T follicular helper cell (primary cell): ENCODE measurements at places on chromosomes 12 and 14.

DNA sequence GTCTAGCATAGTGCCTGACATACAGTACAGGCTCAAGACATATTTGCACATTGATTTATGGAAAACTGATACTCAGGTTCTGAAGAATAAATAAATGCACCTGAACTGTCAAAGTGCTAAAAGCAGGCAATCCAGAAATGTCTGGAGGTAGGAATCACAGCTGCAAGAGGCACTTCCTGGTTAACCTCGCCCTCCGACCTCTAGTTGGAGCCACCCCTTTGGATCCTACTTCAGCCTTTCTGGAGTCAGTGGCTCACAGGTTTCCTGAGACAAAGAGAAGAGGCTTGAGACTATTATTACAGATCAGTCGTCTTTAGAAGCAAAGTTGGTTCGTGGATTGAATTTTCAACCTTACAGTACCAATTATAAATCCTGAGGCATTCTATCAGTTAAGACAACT is 13.0 kb downstream of the TCP11L2 start:
- no peak for DNase-seq

DNA sequence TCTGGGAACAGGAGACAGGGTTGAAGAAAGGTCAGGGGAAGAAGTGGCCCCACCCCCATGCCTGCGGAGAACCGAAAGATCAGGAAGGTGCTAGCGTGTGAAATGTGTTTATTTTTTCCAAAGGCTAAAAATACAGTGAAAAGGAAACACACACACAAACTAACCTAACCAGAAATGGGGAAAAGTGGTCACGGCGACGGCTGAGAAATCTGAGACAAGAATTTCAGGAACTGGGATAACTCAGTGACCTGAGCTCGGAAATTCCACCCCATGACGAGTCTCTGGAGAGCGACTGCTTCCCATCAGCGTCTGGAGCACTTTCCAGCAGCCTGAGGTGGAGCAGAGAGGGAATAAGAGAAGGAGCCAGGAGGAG is 16.6 kb upstream of the RND1 start:
- no peak for DNase-seq

DNA sequence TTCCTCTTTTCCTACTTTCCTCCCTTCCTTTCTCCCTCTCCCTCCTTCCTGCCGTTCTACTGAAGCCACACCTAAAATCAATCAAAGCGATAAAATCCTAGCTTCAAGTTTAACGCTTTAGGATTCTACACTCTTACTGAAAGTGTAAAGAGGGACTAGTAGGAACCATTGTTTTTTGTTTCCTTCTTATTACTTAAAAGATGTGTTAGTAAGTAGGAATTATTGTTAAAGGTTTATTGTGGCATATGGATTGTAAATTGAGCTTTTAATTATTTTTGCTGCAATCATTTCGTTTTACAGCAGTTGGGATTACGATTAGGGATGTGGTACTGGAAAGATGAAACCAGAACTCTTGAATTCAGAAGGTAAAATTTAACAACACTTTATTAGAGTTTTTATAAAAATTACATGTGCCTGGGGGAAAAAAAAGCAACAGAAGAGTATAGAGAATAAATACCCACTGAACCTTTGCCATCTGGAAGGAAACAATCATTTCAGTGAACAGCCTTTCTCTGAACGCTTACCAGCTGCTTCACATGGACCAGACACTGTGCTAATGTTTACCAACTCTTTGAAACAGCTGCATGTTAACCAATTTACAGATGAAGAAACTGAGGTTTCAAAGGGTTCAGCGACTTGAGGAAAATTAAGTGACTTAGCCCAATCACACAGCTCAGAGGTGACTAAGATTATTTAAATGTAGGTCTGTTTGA is 1.0 kb downstream of the PPP1R36 start:
- DNase-seq, result no peak

DNA sequence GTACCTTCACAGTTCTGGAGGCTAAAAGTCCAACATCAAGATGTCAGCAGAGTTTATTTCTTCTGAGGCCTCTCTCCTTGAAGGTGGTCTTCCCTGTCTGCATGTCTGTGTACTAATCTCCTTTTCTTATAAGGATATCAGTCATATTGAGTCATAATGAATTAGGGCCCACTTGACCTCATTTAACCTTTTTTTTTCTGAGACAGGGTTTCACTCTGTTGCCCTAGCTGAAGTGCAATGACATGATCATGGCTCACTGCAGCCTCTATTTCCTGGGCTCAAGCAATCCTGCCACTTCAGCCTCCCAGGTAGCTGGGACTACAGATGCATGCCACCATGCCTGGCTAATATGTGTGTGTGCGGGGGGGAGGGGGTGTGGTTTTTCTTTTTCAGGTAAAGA is 41.7 kb downstream of the PPM1H start:
- DNase-seq, result no peak

DNA sequence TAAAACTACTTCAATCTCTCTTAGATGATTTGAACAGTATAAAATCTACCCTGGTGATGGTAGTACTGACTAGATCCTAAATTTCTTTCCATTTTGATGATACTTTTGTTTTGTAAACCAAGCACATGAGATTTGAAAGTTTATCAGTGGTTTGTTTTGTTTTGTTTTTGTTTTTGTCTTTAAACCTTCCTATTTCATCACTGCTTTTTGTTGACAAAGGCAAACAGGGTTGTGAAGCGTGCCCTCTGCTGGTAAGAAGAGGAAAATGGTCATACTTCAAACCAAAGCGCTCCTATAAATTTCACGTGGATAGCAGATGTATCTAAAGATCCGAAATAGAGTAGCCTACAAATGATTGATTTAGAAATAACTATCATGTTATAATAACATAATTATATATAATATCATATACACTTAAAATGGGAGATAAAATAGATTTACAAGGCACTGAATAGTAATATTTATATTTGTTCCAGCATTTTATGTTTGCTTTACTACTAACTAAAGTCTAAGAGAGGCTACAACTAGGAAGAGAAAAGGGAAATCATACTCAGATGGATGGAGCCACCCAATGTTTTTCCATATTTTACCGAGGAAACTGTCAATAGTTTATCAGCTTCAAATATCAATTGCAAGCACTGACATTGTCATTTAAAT is 254.0 kb upstream of the USP15 start:
- no peak for DNase-seq

DNA sequence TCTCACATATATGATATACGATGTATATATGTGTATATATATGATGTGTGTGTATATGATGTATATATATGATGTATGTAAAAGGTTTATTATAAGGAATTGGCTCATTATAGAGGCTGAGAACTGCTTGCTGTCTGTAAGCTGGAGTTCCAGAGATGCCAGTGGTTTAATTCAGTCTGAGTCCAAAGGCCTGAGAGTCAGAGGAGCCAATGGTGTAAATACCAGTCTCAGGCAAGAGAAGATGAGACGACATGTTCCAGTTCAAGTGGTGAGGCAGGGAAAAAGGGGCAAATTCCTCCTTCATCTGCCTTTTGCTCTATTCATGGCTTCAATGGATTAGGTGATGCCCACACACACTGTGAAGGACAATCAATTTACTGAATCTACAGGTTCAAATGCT is 17.1 kb upstream of the STYK1 start:
- no peak for DNase-seq

GRCh38 chr12:76738824-76739579 is 24.9 kb upstream of the ZDHHC17 start:
- no peak for DNase-seq

DNA sequence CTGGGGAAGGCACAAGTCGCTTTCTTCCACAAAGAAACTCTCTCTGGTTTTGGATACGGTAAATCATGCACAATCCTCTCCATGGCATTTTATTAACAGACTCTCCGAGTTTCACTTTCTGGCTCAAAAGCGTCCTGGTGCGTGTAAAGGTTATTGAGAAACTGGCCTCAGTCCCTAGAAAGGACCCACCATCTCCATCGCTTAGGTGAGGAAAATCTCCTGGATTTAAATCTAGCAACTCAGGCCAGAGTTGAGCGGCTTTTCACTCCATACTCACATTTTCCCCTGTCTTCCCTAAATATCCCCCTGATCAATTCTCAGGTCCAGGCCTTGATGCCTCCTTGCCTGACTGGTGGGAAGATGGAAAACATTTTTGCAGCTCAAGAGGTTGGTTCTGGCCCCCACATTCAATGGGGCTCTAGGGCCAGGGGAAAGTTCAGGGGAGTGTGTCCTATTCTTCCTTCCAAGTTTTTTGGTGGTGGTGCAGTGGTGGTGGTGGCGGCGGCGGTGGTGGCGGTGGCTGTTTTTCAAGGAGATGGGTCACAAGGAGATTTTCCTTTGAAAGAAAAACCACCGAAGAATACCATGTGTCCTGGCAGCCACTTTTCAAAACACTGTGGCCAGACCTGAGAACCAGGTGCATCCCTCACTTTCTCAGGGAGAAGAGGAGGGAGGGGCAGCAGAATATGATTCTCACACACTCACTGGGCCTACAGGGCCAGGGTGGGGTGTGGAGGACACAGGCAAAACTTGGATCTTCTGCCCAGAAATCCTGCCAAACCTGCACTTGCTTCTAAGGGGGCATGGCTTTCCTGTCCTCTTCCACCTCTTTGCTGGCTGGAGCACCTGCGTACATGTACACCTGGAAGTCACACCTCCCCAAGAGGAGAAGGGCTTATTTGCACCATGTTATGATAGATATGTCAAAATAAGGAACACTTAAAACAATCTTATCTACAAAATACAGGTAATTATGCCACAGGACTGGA is 46.7 kb upstream of the PNMA1 start:
- no peak for DNase-seq

DNA sequence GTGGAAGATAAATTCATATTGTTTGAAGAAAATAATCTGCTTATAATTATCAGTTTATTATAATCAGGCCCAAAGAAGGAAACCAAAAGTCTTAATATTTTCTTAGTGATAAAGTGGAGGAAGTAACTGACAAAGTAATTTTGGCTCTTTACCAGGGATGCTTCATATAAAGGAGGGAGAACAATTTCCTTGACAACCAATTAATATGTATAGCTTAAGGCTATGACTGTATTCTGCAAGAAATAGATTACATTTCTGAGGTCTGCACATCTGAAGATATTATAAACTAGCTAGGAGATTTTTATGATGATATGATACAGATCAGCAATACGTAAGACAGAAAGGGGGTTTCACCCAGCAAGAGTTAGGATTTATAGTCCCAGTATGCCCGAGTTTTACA is 90.8 kb downstream of the BICD1 start:
- DNase-seq, result no peak
